ENCODE measurements at places on chromosomes 5 and 9. TPM values are rescaled to one million over a fixed set of nuclear protein-coding genes. Genes with fewer than 3 reads are reported as not detected.

Gene SLC25A51
- total RNA-seq: 22.5 TPM

Gene DRD1
- total RNA-seq: 0.29 TPM

Gene SEC61B
- total RNA-seq: 208 TPM

Gene SOHLH1
- not detected for total RNA-seq

Data from adrenal gland (tissue), 19 donors.